ENCODE measurements at places on chromosomes 2 and 18.

- no peak for DNase-seq
Measured at GRCh38 chr2:151325581-151326095, 31.8 kb upstream of the TNFAIP6 start.

DNA sequence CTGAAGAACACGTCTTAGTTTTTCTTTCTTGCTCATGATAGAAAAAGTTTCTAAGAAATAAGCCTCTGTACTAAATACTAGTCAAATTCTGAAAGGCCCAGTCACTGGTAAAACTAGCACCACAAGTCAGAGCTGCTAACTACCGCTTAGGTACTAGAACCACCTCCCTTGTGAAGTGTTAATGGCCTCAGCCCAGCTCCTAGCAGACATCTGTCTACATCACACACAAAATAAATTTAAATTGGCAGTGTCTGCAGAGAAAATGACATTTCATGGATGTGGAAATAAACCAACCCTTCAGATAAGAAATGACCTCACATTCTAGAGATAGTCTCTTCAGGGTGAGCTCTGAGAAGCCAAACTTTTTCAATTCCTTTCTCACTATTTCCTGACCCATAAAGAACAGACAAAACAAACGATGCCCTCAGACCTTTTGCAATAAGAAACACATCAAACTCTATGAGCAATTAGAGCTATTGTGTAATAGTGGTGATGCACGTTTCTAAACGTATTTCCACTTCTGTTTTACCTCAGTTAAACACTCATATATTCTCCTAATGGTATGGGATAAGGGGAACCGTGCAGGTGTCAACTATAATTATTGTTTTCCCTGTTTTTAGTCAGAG, 70.3 kb upstream of the DSG1 start:
- no peak for DNase-seq

GRCh38 chr18:60082790-60083189, 183.0 kb downstream of the PMAIP1 start:
- DNase-seq = no peak

DNA sequence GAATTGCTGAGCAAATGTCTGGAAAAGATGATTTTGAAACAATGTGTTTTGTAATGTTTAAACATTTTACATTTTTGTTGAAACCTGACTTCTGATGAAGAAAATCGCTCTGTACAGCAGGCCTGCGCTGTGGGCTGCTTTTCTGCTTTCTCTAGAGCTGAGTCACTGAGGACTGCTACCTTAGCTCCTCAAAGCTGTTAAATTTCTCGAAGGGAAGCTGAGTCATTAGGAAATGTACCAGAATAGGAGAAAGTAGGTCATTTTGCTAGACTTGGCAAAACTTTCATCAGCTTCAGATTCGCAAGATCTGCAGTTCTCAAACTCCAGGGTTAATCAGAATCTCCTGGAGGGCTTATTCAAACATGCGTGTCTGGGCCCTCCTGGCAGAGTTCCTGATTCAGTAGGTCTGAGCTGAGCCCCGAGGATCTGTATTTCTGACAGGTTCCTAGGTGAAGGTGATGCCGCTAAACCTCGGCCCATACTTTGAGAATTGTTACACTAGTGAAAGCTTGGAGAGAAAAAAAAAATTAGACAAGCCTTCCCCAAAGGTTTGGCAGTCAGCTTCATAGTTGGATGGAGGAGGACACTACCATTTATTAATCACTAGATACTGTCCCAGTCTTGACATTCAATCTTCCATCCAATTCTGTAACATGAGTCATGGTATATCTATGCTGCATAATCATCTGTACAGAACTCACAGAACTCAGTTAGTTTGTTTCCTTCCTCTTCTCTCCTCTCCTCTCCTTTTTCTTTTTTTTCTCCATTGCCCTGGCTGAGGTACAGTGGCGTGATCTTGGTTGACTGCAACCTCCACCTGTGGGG, 297.6 kb downstream of the PARD3B start:
- no peak for DNase-seq

DNA sequence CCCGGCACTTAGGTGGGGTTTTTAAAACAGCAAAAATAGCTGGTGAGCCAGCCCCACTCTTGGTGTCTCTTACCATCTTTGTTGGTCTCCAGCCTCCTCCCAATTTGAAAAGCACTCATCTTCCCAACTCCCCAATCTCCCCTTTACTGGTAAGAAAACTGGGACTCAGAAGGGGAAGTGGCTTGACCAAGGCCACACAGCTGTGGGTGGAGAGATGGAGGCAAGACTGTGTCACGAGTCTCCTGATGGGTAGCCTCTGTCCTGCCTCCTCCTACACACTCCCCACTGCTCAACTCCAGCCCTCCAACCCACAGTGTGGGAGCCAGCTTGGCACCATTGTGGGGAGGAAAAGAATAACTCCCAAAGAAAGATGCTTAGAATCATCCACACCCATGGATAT, 140.4 kb downstream of the SMAD2 start:
- no peak for DNase-seq

DNA sequence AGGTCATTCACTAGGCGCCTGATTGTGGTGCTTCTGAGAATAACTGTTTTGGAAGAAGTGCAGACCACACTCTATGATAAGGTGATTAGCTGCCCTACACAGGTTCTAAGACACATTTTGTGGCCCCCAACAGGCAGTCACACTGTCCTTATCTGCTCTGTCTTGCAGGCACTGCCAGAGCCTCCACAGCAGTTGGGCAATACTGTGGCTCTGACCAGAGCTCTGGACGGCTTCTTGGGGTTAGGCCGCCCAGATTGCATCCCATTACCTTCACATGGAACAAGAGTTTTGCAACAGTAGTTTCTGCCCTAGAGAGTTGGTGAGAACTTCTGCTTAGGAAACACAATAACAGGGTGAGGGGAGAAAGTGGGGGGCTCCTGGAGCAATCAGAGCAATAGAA, 22.7 kb downstream of the RUFY4 start:
- no peak for DNase-seq

DNA sequence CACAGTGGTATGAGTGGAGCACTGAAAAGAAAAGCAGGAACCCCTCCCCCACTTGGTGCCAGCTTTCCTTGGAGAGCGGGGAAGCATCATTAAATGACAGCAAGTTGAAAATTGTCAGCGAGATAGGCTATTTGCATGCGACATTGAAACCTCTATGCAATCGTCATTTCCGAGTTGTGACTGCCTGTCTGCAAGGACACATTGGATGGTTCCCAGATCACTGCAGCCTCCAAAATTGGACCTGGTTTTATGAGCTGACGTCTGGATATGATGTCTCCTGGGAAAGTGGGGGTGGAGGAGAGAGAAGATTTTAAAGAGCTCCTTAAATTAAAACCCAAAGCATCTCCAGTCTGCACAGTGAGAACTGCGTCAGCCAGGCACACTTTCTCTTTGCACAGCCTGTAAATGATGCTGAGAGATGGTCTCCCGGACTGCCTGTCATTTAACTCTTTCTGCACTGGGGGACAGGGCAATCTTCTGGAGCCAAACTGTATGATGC, 57.8 kb upstream of the KIF5C start:
- no peak for DNase-seq

DNA sequence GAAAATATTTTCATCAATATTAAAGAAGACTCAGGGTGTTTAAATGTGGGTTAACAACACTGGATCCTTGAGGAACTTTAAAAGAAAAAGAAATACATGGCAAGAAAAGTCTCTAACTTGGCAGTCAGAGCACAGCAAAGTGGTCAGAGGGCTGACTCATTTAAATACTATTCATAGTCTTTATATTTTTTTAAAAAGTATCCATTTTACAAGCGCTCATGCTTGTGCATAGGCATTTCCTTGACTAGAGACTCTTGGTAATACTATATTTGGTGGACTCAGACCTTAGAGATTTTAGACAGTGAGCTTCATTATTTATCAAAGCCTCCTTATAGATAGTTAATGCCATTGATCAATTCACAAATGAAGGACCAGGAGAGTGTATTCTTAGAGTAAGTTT, 110.2 kb downstream of the ABCA12 start:
- DNase-seq = no peak

DNA sequence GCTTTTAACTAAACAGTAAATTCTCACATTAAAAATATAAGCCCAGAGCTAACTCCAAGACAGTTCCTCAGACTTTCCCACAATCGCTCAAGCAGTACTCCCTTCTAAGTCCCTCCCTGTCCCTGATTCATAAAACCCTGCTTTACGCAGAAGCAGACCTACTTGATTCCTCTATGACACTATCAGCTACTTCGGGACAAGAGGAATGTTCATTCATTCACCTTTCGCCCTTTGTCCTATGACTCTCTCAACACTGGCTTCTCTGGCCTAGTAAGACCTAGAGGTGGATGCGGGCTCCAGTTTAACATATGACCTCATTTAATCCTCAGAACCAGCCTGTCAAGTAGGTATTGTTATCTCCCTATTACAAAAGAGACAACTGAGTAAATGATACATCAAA, 10.2 kb downstream of the LPIN2 start:
- DNase-seq = no peak

DNA sequence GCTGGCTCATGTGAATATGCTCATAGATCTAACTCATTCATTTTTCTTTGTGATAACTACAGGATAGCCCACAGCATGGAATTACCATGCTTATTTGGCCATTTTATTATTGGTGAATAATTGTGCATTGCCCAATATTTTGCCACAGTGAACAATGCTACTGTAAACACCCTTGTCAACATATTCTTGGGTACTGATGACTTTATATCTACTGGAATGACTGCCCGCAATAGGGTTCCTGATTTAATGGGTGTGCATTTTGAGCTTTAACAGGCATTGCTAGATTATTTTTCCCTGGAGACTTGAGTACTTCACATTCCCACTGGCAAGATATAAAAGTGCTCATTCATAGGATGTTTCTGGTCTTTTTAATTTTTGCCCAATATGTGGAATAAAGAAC, 42.7 kb upstream of the EVA1A start:
- no peak for DNase-seq

DNA sequence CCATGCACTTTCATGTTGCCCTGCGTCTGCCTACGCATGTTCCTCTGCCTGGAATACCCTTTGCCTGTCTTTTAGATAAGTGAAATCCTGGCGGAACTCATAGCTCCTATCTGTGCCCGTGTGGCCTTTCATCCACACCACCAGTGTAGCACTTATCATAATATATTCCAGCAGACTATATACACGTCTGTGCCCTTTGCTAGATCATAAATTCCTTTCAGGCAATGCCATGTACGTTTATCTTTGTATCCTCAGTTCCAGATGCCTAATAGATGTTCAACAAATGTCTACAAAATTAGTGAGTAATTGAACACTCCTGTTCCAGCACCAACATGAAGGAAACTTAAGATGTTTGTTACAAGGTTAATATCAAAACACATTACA, 106.9 kb downstream of the COLEC12 start:
- no peak for DNase-seq
